COR-L47 (cell line): ENCODE measurements at places on chromosomes 7 and 10.

- DNase-seq: no peak
These were observed 11.1 kb upstream of the CPA1 start for GRCh38 chr7:130369110-130369711.

- DNase-seq: no peak
These were observed 858.5 kb downstream of the KCNMA1 start for GRCh38 chr10:76778914-76779795.

- peak; percentile 53 for DNase-seq
These were observed 3.0 kb downstream of the NUP42 start for GRCh38 chr7:23184709-23185359.

GRCh38 chr10:110431659-110432058 lies 66.0 kb upstream of the DUSP5 start:
- DNase-seq: no peak

GRCh38 chr10:4506095-4506494 lies 319.9 kb upstream of the AKR1E2 start:
- no peak for DNase-seq
